ENCODE measurements at places on chromosomes 1 and 21.

GRCh38 chr1:153503766-153504165 is 32.0 kb downstream of the S100A6 start:
- DNase-seq: no peak
- H3K4me3 ChIP-seq: no peak overlapping the region
- peaks cover 2% of the 10 kb centered on the region for H3K27me3 ChIP-seq

GRCh38 chr21:40331172-40331571 is 463.9 kb downstream of the PCP4 start:
- H3K36me3 ChIP-seq: peaks cover 6% of the 10 kb centered on the region
- DNase-seq: no peak
- no peaks in the 10 kb centered on the region for H3K27me3 ChIP-seq

DNA sequence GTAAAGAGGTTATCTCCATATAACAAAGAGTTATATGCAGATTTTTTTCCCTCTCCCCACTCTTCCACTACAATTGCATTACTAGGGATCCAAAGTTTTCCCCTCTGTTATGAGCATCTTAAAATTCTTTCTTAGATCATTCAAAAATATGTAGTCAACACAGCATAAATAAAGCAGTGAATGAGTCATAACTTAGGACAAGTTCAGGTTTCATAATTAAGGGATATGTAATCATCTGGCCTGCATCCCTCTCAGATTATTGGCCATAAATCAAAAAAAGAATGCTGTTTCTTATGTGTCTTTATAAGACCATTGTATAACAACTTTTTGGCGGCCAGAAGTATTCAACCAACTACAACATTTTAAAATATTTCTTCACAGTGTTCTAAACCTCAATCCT is 1526.1 kb downstream of the KCNT2 start:
- peaks cover 6% of the 10 kb centered on the region for H3K4me1 ChIP-seq
- H3K27me3 ChIP-seq: no peaks in the 10 kb centered on the region
- H3K4me3 ChIP-seq: no peak overlapping the region
- DNase-seq: peak; percentile 15
- no peaks in the 10 kb centered on the region for H3K36me3 ChIP-seq

- DNase-seq: no peak
- H3K36me3 ChIP-seq: peaks cover 70% of the 10 kb centered on the region
- peaks cover 57% of the 10 kb centered on the region for H3K4me1 ChIP-seq
- peaks cover 74% of the 10 kb centered on the region for H3K27me3 ChIP-seq
- peak overlapping the region; percentile 96 for H3K4me3 ChIP-seq
- H3K27ac ChIP-seq: peak overlapping the region; percentile 96
Observed at GRCh38 chr1:150576794-150577556, 2.4 kb downstream of the MCL1 start.

GRCh38 chr1:93662481-93663207 is 19.0 kb downstream of the BCAR3 start:
- H3K4me3 ChIP-seq: peak overlapping the region; percentile 72
- H3K36me3 ChIP-seq: peaks cover 52% of the 10 kb centered on the region
- peak; percentile 48 for DNase-seq

DNA sequence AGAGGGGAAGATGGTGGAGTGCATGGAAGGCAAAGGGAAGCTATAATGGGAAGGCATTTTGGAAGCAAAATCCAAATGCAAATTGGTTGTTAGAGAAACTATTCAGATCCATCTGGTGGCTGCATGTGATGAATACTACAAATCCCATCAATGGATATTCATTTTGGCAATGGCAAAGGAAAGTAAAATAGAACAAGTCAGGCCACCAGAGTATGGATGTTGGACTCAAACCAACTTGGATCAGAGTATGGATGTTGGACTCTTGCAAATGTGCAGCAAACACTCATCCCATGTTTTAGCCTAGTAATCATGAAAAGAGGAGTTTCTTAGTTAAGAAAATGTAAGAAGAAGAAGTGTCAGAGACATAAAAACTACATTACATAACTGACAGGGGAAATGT is 289.6 kb upstream of the DAB1 start:
- no peak for DNase-seq
- no peak overlapping the region for H3K27ac ChIP-seq
- H3K4me3 ChIP-seq: no peak overlapping the region
- H3K27me3 ChIP-seq: peaks cover 1% of the 10 kb centered on the region
- no peaks in the 10 kb centered on the region for H3K36me3 ChIP-seq
- H3K4me1 ChIP-seq: no peaks in the 10 kb centered on the region

GRCh38 chr1:170562646-170563338 is 30.8 kb downstream of the GORAB start:
- peaks cover 39% of the 10 kb centered on the region for H3K36me3 ChIP-seq
- H3K4me3 ChIP-seq: peak overlapping the region; percentile 66
- peak; percentile 77 for DNase-seq
- no peaks in the 10 kb centered on the region for H3K27me3 ChIP-seq
- peaks cover 49% of the 10 kb centered on the region for H3K4me1 ChIP-seq

DNA sequence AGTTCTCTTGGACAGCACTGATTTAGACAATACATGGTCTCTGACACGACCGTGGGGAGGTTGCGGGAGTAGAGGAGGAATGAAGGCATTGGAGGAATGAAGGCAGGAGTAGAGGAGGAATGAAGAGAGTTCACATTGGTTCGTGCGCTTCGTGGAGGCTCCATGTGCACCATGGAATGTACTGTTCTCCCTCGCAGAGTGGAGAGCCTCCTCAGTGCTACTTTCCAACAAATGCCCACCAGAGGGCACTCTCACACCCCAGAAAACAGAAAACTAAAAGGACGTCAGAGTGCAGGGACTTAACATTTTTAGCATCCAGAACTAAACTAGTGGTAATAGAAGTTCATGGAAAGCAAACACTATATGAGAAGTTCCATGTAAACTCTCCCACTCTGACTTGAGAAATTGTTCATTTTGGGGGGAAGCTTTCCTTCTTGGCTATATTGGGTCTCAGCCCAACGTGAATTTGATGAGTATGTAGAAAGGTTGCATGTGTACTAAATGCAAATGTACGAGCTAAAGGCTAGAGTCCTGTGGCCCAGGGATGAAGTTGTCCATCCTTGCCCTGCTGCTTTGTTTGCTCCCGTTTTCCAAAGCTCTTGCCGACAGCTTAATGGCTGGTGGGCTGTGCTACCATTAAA is 211.6 kb downstream of the LMX1A start:
- no peaks in the 10 kb centered on the region for H3K36me3 ChIP-seq
- H3K4me3 ChIP-seq: no peak overlapping the region
- H3K4me1 ChIP-seq: no peaks in the 10 kb centered on the region

DNA sequence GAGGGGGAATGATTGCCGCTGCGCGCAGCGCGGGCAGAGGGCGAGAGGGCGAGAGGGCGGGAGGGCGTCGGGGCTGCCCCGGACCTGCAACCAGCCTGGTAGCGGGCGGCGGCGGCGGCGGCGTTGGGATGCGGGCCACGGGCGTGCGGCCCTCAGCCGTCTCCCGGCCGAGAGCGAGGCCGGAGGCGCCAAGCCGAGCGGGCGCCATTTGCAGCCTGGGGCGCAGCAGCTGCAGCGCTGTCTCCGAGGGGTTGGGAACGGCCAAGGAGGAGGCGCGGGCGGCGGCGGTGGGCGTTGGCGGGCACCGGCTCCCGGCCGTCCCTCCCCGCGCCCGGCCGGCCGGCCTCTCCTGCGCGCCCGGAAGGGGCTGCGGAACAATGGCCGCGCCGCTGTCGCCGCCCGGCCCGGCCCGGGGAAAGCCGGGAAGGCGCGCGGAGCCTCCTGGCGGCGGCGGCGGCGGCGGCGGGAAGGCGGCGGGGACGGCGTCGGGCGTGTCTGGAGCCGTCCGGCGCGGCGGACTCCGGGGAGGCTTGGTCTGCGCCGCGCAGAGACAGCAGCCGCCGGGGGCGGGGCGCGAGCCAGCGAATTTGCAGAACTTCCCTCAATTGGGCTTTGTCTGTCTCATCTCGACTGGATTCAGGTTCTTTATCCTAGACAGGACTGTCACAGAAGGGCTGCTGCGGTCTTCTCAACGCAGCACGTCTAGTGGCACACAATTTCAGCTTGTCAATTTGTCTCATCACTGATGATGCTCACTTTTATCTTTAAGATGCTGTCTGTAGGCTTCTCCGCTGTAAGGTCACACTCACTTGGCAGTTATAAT is 35.7 kb downstream of the ZBTB8B start:
- peak overlapping the region; percentile 86 for H3K4me3 ChIP-seq
- H3K27me3 ChIP-seq: peaks cover 1% of the 10 kb centered on the region
- no peaks in the 10 kb centered on the region for H3K36me3 ChIP-seq
- H3K4me1 ChIP-seq: peaks cover 22% of the 10 kb centered on the region
- H3K27ac ChIP-seq: peak overlapping the region; percentile 69

- peaks cover 40% of the 10 kb centered on the region for H3K27me3 ChIP-seq
- H3K4me1 ChIP-seq: peaks cover 32% of the 10 kb centered on the region
- no peak overlapping the region for H3K4me3 ChIP-seq
- H3K36me3 ChIP-seq: no peaks in the 10 kb centered on the region
- DNase-seq: no peak
- H3K27ac ChIP-seq: no peak overlapping the region
Observed at GRCh38 chr1:20371883-20372282, 81.2 kb downstream of the VWA5B1 start.

DNA sequence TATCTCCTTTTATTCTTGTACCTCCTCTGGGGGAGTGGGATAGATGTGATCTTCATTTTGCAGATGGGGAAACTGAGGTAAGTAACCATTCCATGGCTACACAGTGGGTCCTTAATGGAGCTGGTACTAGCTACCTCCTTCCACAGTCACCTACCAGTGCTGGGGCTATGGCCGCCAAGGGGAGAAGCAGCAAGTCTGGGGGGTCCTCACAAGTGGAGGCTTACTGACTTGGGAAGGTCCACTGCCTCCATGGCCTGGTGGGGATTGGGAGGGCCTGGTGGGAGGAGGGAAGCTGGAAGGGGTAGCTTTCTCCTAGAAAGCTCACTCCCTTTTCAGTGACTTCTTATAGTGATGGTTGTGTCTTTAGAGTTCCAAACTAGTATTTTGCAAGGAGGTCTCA is 5.9 kb upstream of the FOXO6 start:
- no peak overlapping the region for H3K27ac ChIP-seq
- no peaks in the 10 kb centered on the region for H3K36me3 ChIP-seq
- H3K4me1 ChIP-seq: peaks cover 27% of the 10 kb centered on the region
- H3K27me3 ChIP-seq: peaks cover 18% of the 10 kb centered on the region
- no peak overlapping the region for H3K4me3 ChIP-seq

Data from HFFc6 (cell line).